Vagina (tissue), 2 donors: ENCODE measurements at places on chromosomes 1 and 21.

DNA sequence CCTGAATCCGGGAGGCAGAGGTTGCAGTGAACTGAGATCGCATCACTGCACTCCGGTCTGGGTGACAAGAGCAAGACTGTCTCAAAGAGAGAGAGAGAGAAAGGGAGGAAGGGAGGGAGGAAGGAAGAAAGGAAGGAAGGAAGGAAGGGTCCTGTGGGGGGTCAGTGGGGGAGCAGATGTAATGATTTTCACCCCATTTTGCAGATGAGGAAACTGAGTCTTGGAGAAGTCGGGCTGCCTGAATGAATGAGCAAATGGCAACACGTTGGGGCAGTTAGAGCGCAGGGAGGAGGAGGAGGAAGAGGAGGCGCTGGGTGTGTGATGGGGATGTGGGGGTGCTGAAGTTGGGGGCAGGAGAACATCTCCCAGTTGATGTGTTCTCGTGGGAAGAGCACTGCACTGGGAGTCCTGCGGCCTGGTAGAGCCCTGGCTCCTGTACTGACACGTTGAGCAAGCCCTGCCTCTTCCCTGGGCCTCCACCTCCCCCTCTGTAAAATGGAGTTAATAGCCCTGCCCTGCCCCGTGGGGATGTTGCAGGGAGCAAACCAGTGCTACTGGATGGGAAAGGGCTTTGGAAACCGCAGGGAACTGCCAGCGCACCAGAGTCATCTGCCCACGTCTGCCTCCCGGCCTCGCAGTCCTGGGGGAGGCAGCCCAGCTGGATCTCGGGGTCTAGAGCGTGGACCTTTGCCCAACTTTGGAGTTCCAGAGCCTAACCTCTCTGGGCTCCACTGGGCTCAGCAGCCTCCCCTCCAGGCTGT is 103.2 kb upstream of the CASZ1 start:
- no peak for DNase-seq

DNA sequence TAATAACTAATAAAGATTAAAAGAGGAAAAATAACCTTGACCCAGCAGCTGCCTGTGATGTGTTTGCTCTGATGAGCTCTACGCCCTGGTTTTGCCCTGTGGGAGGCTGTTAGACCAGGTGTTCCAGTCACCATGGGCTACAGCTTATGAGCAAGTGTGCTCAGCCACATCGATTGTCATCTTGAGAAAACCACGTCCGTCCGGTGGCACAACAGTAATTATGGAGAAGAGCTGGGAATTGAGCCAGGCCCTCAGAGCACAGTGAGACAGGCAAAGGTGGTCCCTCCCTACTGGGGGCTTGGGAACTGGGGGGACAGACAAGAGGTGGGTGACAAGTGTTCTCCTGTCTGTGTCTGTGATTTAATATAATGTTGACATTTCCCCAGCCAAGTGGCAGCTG is 420.5 kb downstream of the MATN1 start:
- DNase-seq = peak; percentile 72

- DNase-seq = no peak
These were observed 730 bp downstream of the NOS1AP start for GRCh38 chr1:162070094-162070748.

- DNase-seq = no peak
These were observed 161.8 kb downstream of the DSCAM start for GRCh38 chr21:40685141-40685540.

GRCh38 chr1:220873868-220874655 is 5.2 kb upstream of the HLX start:
- peak; percentile 89 for DNase-seq

GRCh38 chr1:9181990-9182783 is 52.4 kb upstream of the H6PD start:
- DNase-seq = no peak

- no peak for DNase-seq
These were observed 99.1 kb downstream of the ASTN1 start for GRCh38 chr1:177065430-177065829.

- no peak for DNase-seq
These were observed 535 bp upstream of the DISC1 start for GRCh38 chr1:231625975-231626534.

- DNase-seq = no peak
These were observed 16.4 kb downstream of the COG2 start for GRCh38 chr1:230658691-230659090.

DNA sequence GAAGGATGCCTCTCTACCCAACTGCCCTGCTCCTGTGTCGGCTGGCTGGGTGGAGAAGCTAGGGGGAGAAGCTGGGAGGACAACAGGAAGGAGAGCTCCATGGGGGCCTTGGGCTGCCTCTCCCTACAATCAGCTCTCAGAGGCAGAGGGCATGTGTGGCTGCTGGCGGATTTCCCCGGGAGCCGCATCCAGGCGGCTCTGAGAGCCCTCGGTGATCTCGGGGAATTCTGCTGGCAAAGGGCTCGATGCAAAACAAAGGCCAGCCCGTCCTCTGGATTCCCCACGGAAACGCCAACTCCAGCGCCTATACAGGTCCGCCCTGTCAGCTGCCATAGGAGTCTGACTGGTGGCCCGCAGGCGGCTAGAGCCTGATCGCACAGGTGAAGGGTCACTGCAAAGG is 26.4 kb upstream of the EVA1B start:
- no peak for DNase-seq

DNA sequence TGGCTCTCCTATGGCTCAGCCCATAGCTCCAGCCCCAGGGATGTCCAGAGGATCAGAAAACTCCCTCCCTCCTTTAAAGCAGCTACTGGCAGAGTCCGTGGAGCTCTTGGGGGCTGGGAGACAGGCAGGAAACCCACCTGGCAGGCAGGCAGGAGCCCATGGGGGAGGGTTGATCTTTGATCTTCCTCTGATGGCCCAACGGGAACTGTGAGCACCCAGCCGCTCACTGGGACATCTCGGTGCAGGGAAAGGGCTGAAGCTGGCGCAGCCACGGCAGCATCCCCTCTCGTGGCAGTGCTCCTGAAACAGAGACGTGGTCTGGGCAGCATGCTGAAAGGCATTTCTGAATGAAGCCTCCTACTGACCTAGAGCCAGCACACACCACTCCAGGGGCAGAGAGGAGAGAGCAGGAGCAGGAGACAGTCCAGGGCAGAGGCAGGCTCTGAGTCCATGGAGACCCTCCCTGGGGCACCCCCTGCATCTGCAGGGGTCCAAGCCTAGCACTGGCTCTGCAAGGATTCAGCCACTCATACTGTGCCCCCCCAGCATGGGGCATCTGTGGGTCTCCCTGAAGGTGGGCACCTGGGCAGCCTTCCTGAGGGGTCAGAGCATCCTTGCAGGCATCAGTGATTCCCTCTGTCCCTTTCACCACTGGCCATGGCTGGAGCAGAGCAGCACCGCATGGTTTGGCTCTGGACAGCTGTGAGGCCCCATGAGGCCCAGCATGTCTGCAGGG is 4.9 kb upstream of the SLX9 start:
- no peak for DNase-seq
